ENCODE measurements at places on chromosomes 7 and 10. TPM values are rescaled to one million over a fixed set of nuclear protein-coding genes. Genes with fewer than 3 reads are reported as not detected.

The PNLIP gene
- polyA plus RNA-seq = 0.12 TPM

The TET1 gene
- 3.2 TPM for polyA plus RNA-seq

The SHH gene
- 7.5 TPM for polyA plus RNA-seq

The DNAJC12 gene
- 10.4 TPM for polyA plus RNA-seq

The TEX36 gene
- 0.07 TPM for polyA plus RNA-seq

The SLC12A9 gene
- 26.0 TPM for polyA plus RNA-seq

The GPNMB gene
- polyA plus RNA-seq = 6.0 TPM

The COX15 gene
- 46.0 TPM for polyA plus RNA-seq

The PDZD8 gene
- polyA plus RNA-seq = 34.7 TPM

DNA sequence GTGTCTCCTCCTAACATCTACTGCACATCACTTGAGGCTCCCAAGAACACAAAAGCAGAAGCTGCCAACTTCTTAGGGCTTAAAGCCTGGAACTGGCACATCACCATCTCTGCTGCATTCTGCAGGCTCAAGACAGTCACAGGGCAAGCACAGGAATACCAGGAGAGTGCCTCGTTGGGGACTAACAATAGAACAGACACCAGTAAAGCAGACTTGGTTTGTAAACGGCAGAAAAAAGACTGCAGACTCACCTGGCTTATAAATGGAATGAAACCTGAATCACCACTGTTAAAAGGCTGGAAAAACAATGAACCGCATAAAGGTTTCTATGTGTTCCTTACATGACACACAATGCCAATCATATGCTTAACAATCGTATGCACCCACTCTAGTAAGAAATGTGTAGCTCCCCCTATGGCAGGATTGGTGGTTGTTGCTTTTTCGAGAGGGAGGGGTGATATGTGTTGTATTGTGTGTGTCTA lies 12.8 kb downstream of the RHEB start:
- no peak for DNase-seq

- no peak for DNase-seq
Observed at GRCh38 chr7:37310327-37311080, 138.2 kb downstream of the ELMO1 start.

- DNase-seq = peak; percentile 45
Observed at GRCh38 chr10:96261930-96262329, 9.4 kb downstream of the BLNK start.

- no peak for DNase-seq
Observed at GRCh38 chr10:3069876-3070275, 2.5 kb downstream of the PFKP start.

GRCh38 chr10:79125092-79125491 lies 56.3 kb downstream of the ZMIZ1 start:
- no peak for DNase-seq

GRCh38 chr7:18659746-18660145 lies 164.2 kb downstream of the HDAC9 start:
- DNase-seq = no peak

- peak; percentile 82 for DNase-seq
Observed at GRCh38 chr7:23106057-23106822, 655 bp downstream of the KLHL7 start.

DNA sequence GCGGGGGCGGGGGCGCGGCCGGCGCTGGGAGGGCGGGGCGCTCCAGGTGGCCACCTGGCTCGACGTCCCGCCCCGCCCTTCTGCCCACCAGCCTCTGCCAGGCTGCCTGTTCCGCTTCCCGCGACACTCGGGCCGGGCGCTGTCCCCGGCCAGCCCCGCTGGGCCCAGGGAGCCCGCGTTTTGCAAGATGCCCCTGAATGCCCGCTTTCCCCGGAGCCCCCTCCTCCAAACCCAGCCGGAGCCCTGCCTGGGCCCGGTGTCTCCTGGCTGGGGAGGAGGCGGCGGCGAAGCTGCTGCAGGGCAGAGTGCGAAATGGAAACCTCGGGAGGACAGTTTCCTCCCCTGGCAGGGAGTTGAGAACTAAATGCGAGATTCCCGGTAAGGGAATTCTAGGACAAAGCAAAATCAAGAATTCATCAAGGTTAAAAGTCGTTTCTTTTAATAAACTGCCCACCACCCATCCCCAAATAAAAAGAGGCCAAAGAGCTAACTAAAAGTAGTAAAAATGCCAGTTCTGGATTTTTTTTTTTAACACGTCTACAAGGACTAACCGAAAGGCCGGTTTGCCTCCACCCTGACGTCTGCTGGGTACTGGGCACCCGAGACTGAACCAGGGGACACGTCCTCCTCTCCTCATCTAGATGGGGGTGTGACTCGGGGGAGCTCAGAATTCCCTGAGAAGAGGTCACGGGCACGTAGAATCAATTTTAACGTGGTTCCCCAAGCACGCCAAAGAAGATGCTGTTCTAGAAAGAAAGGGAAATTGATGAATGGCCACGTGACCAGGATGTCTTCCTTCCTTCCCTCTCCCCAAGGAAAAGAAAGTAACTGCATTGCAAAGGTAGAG lies 200.4 kb upstream of the NFE2L3 start:
- no peak for DNase-seq

- no peak for DNase-seq
Observed at GRCh38 chr7:112982441-112983063, 104.1 kb downstream of the GPR85 start.

DNA sequence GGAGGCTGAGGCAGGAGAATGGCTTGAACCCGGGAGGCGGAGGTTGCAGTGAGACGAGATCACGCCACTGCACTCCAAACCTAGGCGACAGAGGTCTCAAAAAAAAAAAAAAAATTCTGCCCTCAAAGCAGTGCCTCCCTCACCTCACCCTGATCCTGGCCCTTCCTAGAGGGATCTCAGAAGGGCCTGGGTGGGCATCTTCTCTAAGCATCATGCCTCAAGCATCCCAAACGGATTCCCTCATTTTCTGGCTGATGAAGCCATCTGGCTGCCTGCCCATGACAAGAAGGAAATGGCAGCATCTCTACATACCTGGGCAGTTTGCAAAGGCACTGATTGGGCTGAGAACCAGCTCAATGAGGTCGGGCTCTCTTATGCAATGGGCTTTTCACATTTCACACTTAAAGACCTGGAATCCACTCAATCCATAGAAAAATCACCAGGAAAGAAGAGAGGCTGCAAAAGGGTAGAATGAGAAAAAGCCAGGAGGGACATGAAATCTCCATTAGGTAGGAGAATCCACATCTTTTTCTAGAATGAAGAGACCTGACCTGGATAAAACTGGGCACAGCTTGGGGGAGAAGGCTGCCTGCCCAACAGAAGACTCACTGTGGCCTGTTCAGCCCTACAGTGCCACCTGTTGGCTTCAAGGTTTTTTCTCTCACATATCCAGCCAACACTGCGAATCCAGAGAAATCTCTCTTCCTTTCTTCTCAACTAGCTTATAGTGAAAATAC lies 48.1 kb downstream of the PDLIM1 start:
- DNase-seq = no peak

- no peak for DNase-seq
Observed at GRCh38 chr10:2282202-2282601, 544.9 kb upstream of the ADARB2 start.
